ENCODE measurements at places on chromosomes 11 and 22.

GRCh38 chr11:126268361-126268707, 361 bp downstream of the SRPRA start:
- DNase-seq: no peak

GRCh38 chr11:88590361-88590760, 252.8 kb upstream of the CTSC start:
- DNase-seq: no peak

DNA sequence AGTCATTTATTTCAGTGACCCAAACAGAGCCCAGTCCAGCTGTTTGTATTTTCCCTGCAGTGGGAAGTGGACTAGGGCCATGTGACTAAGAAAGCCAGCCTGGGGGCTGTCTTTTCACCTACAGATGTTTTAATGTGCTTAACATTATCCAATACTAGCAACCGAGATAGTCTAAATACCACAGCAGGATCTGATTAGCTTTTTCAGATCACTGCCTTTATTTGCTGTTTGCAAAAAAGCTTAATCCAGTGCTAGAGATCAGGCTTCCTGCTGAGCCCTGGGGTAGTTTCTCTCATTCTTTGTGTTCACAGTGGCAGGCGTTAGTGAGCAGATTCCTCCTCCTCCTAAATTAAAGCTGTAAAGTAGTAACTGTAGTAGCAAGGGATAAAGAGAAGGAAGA, 35.0 kb downstream of the ZC3H12C start:
- DNase-seq: no peak

GRCh38 chr11:2887515-2888195, 2.1 kb upstream of the CDKN1C start:
- DNase-seq: no peak

DNA sequence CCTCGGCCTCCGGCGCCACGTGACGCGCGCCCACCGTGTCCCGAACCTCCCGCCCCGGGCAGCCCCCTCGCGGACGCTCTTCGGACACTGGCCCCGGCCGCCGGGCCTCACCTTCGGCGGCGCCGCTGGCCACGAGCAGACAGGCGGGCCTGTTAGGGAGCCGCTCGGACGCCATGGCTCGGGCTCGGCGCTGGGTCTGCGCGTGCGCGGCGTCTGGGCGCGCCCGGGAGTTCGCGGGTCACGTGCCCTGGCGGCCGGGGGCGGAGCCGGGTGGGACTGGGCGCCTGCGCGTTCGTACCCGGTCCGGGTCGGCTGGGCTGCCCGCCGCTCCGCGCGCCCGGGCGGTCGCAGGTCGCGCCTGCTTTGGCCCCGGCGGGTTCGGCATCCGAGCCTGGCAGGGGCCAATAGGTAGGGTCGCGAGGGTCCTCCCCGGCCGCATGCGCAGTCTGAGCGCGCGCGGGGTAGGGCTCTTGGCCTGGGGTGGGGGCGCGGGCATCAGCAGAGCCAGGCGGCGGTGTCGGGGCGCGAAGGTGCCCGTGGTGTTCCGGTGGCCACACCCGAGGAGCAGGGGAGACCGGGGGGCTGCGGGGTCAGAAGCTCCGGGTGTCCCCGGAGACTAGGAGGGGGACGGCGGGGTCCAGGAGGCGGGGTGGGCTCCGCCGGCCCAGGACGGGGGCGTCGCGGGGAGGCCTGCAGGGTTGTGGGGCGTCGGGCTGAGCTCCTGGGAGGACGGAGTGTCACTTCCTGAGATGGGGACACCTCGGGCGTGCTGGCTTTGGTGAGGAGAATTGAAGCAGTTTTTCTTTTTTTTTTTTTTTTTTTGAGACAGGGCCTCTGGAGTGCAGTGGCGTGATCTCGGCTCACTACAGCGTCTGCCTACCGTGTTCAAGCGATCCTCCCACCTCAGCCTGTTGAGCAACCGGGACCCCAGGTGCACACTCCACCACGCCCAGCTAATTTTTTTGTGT, at the start of gene GATD1:
GATD1 (minus strand) TSS at position 200 of the 968 bp plus-strand sequence; CDS start at position 175, 25 bp downstream.
- peak; percentile 96 for DNase-seq

- no peak for DNase-seq
Measured at GRCh38 chr11:121450401-121450800, 1.7 kb upstream of the SORL1 start.

- DNase-seq: no peak
Measured at GRCh38 chr22:45670981-45671782, 452 bp upstream of the ATXN10 start.

GRCh38 chr11:63838150-63838677, 696 bp upstream of the MARK2 start:
- no peak for DNase-seq

DNA sequence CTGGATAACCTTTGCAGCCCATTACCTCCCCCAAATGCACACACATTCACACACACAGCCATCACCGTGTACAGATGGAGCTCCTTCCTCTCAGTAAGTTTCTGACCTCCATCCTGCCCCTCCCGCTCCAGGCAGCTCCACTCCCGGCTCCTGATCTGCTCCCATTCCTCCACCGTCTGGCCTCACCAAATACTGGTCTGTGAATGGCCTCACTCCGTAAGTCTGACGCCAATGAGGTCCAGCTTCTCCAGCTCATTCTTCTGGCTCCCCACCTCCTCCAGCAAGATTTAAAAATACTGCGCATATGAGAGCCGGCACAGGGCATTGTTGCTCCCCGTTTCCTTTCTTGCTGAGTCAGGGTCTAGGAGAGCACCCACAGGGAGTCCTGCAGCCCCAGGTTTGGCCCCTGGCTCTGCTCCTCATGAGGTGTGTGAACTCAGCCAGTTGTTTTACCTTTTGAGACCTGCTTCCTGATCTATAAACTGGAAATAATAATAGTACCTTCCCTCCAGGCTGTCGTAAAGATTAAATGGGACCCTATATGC, 14.0 kb upstream of the TUB start:
- no peak for DNase-seq
